AG09319 (cell line): ENCODE measurements at places on chromosomes 7 and 10.

GRCh38 chr7:100614308-100614861, 2.0 kb downstream of the MOSPD3 start:
- DNase-seq: no peak

- DNase-seq: no peak
Observed at GRCh38 chr10:98474628-98475027, 27.9 kb upstream of the HPS1 start.

DNA sequence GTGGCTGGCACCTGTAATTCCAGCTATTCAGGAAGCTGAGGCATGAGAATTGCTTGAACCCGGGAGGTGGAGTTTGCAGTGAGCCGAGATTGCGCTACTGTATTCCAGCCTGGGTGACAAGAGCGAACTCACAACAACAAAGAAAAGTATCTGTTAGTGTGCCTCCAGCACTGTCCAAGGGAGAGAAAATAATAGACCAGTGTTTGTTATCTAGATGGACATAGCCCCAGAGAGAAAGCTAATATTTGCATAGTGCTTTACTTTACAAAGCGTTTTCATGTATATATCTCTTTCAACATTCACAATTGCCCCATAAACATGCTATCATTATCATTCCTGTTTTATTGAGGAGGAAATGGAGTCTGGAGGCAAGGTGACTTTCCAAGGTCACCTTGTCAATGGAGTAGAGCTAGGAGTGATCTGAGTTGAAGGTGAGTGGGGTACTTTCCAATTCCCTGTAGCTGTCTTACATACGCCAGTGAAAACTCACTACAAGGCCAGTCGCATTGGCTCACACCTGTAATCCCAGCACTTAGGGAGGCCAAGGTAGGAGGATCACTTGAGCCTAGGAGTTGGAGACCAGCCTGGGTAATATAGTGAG, 49.7 kb upstream of the KIF5B start:
- DNase-seq: no peak

GRCh38 chr7:105122619-105123018, 108.6 kb downstream of the KMT2E start:
- no peak for DNase-seq

- DNase-seq: peak; percentile 71
Observed at GRCh38 chr10:101397140-101397539, 43.2 kb downstream of the BTRC start.

DNA sequence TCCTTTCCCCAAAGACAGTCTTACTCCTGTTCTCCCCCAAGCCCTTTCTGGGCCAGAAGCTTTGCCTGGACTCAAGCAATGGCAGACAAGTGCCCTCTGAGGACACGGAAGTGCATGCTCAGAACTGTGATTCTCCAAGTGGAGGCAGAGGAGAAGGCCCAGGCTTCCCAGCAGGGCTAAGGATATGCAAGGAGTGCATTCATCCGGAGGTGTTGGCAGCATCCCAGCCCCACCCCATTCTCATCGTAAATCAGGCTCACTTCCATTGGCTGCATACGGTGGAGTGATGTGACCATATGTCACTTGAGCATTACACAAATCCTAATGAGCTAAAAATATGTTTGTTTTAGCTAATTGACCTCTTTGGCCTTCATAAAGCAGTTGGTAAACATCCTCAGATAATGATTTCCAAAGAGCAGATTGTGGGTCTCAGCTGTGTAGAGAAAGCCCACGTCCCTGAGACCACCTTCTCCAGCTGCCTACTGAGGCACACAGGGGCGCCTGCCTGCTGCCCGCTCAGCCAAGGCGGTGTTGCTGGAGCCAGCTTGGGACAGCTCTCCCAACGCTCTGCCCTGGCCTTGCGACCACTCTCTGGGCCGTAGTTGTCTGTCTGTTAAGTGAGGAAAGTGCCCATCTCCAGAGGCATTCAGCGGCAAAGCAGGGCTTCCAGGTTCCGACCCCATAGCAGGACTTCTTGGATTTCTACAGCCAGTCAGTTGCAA, 1.4 kb upstream of the RBP3 start:
- DNase-seq: no peak

GRCh38 chr10:9910446-9910845, 1107.2 kb upstream of the CELF2 start:
- no peak for DNase-seq

GRCh38 chr10:132893090-132893489, 49.3 kb downstream of the CFAP46 start:
- DNase-seq: no peak

DNA sequence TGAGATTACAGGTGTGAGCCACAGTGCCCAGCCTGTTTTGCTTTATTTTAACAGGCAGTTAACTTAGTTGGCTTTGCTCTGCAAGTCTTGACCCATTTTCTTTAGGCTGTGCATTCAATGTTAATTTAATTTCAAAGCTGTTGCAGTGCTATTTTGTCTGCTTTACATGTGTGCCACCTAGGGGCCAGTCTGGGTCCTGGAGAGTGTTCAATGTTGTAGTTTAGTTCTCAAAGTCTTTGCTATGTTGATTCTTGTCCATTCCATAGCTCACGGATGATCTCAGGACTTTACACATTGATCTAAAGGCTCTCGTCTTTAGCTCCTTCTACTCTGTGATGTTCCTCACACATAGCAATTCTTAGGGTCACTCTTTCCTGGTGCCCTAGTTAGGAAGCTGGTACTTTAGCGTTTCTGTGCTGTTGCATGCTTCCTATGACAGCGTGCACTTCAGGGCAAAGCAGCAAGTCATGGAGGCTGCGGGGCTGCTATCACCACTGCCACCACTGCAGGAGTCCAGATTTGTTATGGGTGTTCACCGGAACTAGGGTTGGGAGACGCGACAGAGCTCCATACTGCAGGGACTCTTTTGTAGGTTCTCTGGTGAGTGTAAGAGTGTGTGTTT, 16.4 kb upstream of the ABCA13 start:
- DNase-seq: no peak

- no peak for DNase-seq
Observed at GRCh38 chr7:2049111-2049781, 183.5 kb downstream of the MAD1L1 start.

GRCh38 chr7:116630932-116631671, 40.9 kb upstream of the MET start:
- DNase-seq: no peak

GRCh38 chr10:10527861-10528562, 489.7 kb upstream of the CELF2 start:
- DNase-seq: no peak

DNA sequence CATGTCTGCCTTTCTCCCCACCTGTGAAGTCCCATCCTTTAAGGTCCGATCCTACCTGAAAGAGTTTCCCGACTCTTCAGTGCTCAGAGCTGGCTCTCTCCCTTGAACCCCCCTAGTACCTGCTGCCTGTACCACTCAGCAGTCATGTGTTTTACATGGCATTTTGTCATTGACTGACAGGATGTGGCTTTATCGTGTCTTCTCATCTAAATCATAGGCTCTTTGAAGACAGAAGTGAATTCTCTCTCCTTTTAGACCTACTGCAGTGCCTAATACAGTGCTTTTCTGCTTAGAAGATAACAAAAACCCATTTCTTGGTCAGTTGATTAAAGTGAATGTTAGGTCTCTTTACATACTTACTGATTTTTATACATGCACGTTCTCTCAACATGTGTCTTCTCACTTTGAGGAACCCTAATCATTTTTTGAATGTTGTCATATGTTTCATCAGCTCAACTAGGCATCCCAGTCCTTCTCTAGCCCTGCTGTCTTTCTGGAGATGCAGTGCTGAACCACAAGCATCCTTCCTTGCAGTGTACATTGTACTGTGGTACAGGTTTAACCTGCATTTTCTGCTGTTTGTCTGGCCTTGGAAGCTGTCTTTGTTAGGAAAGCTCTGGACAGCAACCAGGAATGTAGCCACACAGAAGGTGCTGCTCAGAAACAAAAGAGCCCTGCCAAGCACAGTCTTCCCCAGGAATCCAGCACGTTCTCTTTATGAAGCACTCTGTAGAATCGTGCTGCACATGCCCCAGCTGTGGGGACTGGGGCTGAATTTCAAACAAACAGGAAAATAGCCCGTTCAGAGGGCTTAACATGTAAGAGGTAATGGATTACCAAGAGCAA, 28.1 kb upstream of the LRRC4 start:
- no peak for DNase-seq

- no peak for DNase-seq
Observed at GRCh38 chr7:91953618-91954017, 13.0 kb downstream of the AKAP9 start.

DNA sequence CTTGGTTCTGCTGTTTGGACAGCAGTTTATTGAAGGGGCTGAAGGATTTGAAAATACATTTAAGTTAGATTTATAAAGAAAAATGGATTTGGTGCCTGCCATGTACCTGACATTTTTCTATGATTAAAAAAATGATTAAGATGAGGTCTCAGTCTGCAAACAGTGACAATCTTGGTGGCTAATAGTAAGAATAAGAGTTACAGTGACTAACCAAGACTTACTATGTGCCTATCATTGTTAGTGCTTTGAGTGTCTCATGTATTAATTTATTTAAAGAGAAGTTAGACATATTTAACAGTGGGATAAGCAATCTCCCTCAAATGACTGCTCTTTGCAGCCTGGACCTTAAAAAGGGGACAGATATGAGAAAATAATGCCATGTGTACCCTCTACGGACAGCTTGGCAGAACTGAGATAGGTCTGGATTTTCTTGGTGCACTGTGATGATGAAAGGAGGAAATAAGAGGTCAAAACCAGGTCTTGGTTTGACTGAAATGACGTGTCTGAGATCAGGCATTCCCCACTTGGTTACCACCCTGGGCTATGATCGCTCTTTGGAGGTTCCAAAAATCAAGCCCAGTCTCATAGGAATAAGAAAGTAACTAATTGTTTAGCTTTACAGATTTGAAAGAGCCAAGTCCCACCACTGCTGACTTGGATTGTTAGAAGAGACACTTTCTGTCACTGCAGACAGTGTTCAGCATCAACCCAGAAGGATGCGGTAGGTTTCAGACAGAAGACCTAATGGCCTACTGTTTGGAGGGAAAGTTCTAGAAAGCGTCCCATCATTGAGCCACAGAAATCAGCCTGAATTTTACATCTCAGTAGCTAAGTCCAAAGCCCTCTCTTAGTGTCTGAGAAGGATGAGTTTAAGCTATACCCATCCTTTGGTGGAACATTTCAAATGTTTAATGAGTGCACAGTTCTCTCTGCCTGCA, 2.1 kb downstream of the CASP7 start:
- DNase-seq: no peak

DNA sequence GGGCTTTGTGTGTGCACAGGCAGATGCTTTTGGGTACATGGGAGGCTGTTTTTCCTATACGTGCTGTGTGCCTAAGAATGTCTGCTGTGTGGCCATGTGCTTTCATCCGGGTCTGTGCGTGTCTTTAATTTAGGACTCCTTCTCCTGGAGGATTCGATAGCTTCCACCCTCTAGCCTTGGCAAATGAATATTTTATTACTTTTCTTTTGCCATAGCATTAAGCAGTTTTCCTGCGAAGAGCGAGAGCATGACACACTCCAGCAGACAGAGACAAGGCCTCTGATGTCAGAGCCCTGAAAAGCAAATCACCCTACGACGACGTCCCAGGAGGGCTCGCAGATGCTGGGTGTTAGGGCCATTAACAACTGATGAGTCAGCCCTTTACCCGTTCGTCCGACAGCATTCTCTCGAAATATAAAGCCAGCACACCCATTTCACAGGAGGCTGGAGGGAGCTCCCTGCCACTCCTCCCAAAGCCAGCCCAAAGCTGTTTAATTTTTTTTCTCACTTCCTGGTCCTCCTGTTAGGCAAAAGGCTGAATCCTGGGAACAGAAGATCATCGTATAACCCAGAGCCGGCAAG, 311.3 kb upstream of the ZMIZ1 start:
- no peak for DNase-seq
